Heart left ventricle (tissue), 16 donors: ENCODE measurements at places on chromosomes 2 and 18. TPM values are rescaled to one million over a fixed set of nuclear protein-coding genes. Genes with fewer than 3 reads are reported as not detected.

- no peak overlapping the region for H3K27ac ChIP-seq
- no peak overlapping the region for H3K4me3 ChIP-seq
- DNase-seq, result no peak
- no peaks in the 10 kb centered on the region for H3K4me1 ChIP-seq
Observed at GRCh38 chr2:67727623-67728022, 330.5 kb downstream of the ETAA1 start.

GRCh38 chr2:127054996-127055785, 51.8 kb downstream of the BIN1 start:
- no peaks in the 10 kb centered on the region for H3K4me1 ChIP-seq
- no peaks in the 10 kb centered on the region for H3K36me3 ChIP-seq
- H3K4me3 ChIP-seq, result no peak overlapping the region

DNA sequence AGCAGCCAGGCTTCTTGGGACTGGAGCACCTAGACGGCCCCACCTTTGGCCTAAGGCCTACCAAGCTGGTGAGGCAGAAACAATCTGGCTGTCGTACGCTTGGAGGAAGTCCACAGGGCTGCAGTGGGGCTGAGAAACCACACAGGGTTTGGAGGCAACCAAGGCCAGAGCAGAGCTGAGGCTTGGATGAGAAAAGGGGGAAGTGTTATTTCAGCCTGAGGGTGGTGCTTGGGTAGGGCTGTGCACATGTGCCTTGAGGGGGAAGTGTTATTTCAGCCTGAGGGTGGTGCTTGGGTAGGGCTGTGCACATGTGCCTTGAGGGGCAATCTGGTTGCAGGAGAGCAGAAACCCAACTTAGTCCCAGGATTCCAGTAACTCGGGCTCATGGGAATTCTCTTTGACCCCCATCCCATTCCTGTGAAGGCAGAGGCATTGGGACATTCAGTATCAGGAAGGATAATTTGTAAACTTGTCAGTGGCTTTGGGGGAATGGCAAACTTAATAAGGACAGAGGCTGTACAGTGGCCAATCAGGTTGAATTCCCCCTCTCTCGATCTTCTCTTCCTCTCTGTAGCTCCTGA, 971 bp upstream of the FBXO41 start:
- no peaks in the 10 kb centered on the region for H3K36me3 ChIP-seq
- H3K27me3 ChIP-seq, result peaks cover 27% of the 10 kb centered on the region
- peak; percentile 65 for DNase-seq
- H3K4me1 ChIP-seq, result peaks cover 5% of the 10 kb centered on the region

Gene MATN3
- 0.29 TPM for polyA plus RNA-seq

DNA sequence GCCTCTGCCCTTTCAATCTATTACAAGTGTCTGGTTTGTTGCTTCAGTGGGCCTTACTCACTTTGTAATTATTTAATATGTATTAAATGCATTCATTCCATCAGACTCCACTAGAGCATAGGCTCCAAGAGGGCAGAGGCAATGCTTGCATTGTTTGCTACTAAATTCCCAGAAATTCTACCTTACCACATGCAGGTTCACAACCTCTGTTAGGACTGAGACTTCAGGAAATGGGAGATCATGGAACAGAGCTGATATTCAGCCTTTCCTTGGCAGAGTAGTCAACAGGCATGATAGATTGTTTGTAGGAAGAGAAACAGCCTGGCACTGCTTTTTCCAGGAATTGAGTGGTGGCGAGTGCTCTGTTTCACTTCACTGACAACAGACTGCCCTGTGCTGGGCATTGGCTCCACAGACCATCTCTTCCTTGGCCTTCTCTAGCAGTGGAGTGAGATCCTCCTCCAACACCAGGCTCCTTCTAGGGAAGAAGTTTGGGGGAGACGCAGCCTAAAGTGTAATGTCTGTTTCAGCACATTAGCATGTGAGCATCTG, 6.2 kb upstream of the MATN3 start:
- no peaks in the 10 kb centered on the region for H3K27me3 ChIP-seq
- no peak overlapping the region for H3K4me3 ChIP-seq
- H3K4me1 ChIP-seq, result no peaks in the 10 kb centered on the region
- H3K36me3 ChIP-seq, result no peaks in the 10 kb centered on the region

Gene AGFG1
- 63.6 TPM for polyA plus RNA-seq

- H3K4me1 ChIP-seq, result no peaks in the 10 kb centered on the region
- DNase-seq, result no peak
- H3K27me3 ChIP-seq, result no peaks in the 10 kb centered on the region
- H3K36me3 ChIP-seq, result no peaks in the 10 kb centered on the region
- no peak overlapping the region for H3K27ac ChIP-seq
- no peak overlapping the region for H3K4me3 ChIP-seq
Observed at GRCh38 chr18:38923126-38923525, 1357.5 kb upstream of the CELF4 start.

DNA sequence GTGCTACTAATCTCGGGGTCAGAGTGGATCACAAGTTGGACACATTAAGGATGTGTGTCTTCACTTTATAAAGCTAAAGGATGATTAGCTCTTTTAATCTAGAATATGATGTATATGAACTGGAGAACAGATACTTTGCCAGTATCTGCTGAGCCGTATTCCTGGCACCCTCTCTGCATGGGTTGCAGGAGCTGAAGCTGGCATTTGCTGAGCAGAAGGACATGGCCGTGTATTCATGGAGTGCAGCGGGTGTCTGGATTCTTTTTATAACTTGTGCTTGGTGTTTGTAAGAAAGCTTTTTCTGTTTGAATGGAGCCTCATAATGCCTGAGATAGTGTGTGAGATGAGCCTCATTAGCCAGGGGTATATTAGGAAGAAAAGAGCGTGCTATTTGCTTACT, 103.9 kb upstream of the MCFD2 start:
- no peak overlapping the region for H3K4me3 ChIP-seq

GRCh38 chr18:51188024-51188701, 9.3 kb downstream of the MEX3C start:
- no peaks in the 10 kb centered on the region for H3K36me3 ChIP-seq
- DNase-seq, result no peak
- H3K4me3 ChIP-seq, result no peak overlapping the region

GRCh38 chr2:215479536-215480240, 43.8 kb upstream of the FN1 start:
- H3K4me3 ChIP-seq, result no peak overlapping the region
- no peaks in the 10 kb centered on the region for H3K36me3 ChIP-seq
- DNase-seq, result no peak
- H3K27ac ChIP-seq, result no peak overlapping the region
- no peaks in the 10 kb centered on the region for H3K27me3 ChIP-seq

DNA sequence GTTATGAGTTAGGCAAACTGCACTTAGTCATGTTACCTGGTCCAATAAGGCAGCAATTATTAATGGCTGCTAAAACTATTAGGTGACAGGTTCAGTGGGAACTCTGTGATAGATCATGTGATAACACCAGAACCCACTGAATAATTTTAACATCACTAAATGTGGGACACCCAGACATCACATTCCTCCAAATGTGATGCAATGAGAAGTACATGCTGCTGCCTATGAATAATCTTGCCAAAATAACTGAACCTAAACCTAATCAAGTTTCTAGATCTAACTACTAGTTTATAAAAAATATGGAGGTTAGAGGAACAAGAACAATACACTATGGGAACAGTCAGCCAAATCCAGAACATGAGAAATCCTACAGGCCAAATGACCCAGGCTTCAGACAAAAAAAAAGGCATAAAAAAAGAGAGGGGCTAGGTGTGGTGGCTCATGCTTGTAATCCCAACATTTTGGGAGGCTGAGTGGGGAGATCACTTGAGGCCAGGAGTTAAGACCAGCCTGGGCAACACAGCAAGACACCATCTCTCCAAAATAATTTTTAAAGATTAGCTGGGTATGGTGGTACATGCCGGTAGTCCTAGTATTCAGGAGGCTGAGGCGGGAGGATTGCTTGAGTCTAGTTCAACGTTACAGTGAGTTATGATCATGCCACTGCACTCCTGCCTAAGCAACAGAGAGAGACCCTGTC, 7.0 kb upstream of the ACTR2 start:
- DNase-seq, result no peak
- no peaks in the 10 kb centered on the region for H3K4me1 ChIP-seq
- no peaks in the 10 kb centered on the region for H3K27me3 ChIP-seq

DNA sequence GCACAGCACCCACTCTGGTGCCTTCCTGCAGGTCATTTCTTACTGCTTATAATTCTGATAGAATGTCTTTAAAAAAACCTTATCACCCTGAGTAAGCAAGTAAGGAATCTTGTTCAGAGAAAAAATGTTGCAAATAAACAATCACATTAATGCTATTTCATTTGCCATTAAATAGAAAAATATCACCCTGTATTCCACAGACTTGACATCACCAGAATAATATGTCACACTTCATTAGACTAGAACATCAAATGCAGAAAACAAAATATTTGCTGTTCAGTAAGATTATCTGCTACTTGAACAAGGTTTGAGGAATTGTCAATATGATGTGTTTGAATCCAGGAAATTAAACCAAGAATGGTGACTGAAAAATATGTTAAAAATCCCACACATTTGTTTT, 236.6 kb upstream of the MMADHC start:
- no peaks in the 10 kb centered on the region for H3K27me3 ChIP-seq
- H3K36me3 ChIP-seq, result no peaks in the 10 kb centered on the region
- no peaks in the 10 kb centered on the region for H3K4me1 ChIP-seq
- no peak overlapping the region for H3K27ac ChIP-seq

Gene XDH
- not detected for polyA plus RNA-seq

- H3K27me3 ChIP-seq, result peaks cover 11% of the 10 kb centered on the region
- H3K27ac ChIP-seq, result no peak within 1 kb of the TSS
- no peaks in the 10 kb centered on the region for H3K36me3 ChIP-seq
- H3K4me3 ChIP-seq, result peak within 1 kb of the TSS; percentile 39
Observed at GRCh38 chr18:61333271-61333745, at the start of gene CDH20. TSS of gene CDH20 (plus strand) at chr18:61333430.

GRCh38 chr2:120230515-120231471, 7.6 kb upstream of the TMEM185B start:
- H3K4me3 ChIP-seq, result no peak overlapping the region
- H3K27me3 ChIP-seq, result no peaks in the 10 kb centered on the region
- no peak for DNase-seq
- no peak overlapping the region for H3K27ac ChIP-seq
- no peaks in the 10 kb centered on the region for H3K36me3 ChIP-seq

- H3K27me3 ChIP-seq, result no peaks in the 10 kb centered on the region
- no peaks in the 10 kb centered on the region for H3K36me3 ChIP-seq
- no peak for DNase-seq
- H3K4me1 ChIP-seq, result no peaks in the 10 kb centered on the region
- H3K27ac ChIP-seq, result no peak overlapping the region
Observed at GRCh38 chr2:20953146-20953824, 90.6 kb downstream of the APOB start.

GRCh38 chr2:217090024-217090473, 230.2 kb upstream of the TNP1 start:
- no peak for DNase-seq
- H3K27me3 ChIP-seq, result no peaks in the 10 kb centered on the region
- H3K36me3 ChIP-seq, result no peaks in the 10 kb centered on the region
- H3K4me1 ChIP-seq, result no peaks in the 10 kb centered on the region
- H3K4me3 ChIP-seq, result peak overlapping the region; percentile 20
- H3K27ac ChIP-seq, result no peak overlapping the region

Gene ATP6V1C2
- 0.47 TPM for polyA plus RNA-seq

GRCh38 chr2:30446602-30447148, 371 bp upstream of the LCLAT1 start:
- H3K4me3 ChIP-seq, result peak overlapping the region; percentile 78
- H3K27me3 ChIP-seq, result no peaks in the 10 kb centered on the region
- H3K27ac ChIP-seq, result peak overlapping the region; percentile 84

Gene CREG2
- not detected for polyA plus RNA-seq

Gene FZD7
- polyA plus RNA-seq, result 1.7 TPM

DNA sequence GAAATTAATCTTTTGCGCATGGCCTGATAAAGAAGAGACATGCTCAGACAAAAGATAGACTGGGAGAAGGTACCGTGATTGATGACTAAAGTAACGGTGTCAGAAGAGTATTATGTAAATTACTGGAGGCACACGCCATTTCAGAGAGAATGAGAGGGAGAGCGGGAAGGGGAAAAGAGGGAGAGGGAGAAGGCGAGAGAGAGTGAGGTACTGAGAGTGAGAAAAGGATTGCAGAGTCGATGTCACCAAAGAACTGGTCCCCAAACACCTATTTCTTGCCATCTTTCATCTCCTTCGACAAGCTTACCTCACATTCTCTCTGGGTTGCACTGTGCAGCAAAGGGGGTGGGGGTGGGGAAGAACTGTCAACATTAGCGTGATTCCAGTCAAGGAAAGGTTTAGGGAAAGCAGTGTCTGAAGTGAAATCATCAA, 673.7 kb downstream of the BCL11A start:
- H3K4me1 ChIP-seq, result no peaks in the 10 kb centered on the region
- H3K36me3 ChIP-seq, result no peaks in the 10 kb centered on the region

DNA sequence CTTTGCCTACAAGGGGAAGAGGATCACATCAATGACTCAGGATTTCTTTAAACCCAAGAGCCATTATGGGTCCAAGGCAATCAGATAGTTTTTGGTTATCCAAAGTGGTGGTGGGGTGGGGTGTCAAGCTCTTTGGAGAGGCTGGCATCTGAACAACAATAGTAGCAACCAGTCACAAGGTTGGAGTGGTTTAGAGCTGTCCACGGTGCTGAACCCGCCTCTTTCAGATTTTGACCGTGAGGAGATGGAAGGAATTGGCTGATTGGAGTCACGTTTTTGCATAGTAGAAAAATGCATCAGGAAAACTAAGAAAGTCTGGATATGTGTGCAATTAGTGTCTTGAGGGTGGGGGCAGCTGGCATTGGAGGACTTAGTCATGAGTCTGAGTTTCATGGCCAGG, 159.9 kb downstream of the LOXHD1 start:
- no peak overlapping the region for H3K4me3 ChIP-seq
- H3K27me3 ChIP-seq, result no peaks in the 10 kb centered on the region
- no peaks in the 10 kb centered on the region for H3K36me3 ChIP-seq
- DNase-seq, result no peak
- H3K4me1 ChIP-seq, result no peaks in the 10 kb centered on the region
- H3K27ac ChIP-seq, result no peak overlapping the region
